ENCODE measurements at places on chromosomes 7 and 10.

DNA sequence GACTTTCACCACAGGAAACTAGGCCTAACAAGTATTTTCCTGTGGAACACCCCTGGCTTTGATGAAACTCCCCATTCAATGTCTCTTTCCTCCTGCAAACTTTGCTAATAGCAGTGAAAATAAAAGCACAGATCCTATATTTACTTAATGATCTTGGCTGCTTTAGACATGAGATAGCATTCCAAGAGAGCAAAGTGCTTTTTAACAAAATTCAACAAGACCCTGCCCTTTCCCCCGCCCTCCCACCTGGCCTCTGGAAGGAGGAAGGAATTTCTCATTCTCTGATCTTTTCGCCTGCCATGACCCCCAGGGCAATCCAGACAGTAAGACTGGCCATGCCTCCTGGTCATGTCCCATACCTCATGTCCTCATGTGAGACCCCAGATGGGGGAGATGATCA, 185.7 kb downstream of the KCNMA1 start:
- DNase-seq = no peak

DNA sequence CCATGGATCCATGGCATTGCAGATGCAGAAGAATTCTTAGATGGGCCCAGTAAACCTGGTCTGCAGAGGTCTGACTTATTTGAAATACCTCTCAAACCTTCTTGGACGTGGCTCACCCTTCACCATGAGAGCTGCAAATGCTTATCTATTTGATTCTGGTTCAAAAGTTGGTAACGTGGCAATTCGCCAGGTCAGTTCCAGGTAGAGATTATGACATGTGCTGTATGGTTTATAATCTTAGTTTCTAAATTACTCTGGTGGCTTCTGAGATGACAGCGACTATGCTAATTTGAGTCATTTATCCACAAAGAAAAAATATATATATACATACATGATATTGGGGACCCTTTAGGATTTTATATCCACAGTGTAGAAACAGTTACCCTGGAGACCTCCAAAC, 68.8 kb downstream of the NRP1 start:
- no peak for DNase-seq

GRCh38 chr10:13707156-13707881, 120.6 kb downstream of the PRPF18 start:
- no peak for DNase-seq

DNA sequence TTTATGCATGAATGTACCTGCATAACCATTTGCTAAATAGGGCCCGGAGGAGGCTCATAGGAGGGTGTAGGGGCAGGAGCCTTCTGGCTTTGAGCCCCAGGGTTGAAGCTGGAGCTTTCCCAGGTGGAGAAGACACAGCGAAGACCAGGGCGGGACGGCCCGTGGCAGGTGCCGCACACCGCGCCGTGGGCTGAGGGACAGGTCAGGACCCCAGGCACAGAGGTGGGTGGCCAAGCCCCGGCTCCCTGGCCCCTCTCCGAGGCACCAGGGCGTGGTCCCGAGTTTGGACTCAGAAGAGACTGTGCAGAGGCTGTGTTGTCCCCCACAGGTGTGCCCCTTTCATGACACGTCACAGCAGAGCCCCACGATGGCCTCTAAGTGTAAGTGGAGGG, 56.5 kb downstream of the PWWP2B start:
- no peak for DNase-seq

GRCh38 chr7:102320181-102320580, 33.5 kb downstream of the SH2B2 start:
- no peak for DNase-seq

GRCh38 chr7:135795846-135796570, 47.4 kb upstream of the FAM180A start:
- DNase-seq = no peak

DNA sequence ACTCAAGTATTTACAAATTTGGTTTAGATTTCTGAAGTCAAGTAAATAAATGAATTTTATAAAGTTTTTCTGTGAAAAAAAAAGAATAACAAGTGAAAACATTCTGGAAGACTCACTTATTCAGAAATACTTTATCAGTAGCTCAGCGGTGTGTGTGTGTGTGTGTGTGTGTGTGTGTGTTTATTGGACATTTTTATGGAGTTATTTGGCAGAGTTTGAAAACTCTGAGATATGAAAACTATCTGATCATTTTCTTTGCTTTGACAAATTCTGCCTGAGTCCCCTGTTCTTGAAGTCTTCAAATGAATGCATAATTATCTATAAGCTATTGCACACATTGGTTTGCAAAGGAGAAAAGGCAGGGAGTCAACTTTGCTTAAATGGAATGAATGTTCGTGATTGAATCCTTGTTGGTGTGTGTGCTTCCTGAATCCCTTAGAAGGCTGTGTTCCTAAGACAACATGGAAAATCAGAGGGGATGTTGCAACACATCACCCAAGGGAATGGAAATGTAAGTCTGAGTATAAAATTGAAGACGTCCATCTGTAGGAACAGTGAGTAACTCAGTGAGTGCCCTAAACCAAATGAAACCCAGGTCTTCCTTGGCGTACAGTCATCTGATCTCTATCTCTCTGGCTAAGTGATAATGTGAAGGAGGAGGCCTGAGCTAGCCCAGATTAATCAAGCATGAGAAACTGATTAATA, 160.9 kb downstream of the REEP3 start:
- DNase-seq = no peak

- DNase-seq = no peak
These were observed 16.0 kb downstream of the CDNF start for GRCh38 chr10:14821635-14822375.

DNA sequence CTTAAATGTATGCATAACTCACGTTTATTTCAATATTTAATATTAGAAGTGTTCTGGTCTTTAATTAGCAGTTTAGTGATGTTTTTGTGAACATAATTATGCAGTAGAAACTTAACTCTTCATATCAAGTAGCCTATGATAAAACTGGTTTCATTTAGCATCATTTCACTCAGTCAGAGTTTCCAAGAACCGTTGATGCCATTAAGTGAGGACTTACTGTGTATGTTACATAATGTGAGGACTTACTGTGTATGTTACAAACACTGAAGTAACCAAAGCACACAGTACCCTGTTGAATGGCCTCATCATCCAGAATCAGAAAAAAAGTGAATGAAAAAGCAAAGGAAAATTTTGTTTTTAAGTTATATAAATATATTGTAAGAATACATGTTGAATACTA, 32.9 kb upstream of the PBLD start:
- DNase-seq = no peak

- DNase-seq = no peak
These were observed 34.1 kb upstream of the KNDC1 start for GRCh38 chr10:133125901-133126300.

DNA sequence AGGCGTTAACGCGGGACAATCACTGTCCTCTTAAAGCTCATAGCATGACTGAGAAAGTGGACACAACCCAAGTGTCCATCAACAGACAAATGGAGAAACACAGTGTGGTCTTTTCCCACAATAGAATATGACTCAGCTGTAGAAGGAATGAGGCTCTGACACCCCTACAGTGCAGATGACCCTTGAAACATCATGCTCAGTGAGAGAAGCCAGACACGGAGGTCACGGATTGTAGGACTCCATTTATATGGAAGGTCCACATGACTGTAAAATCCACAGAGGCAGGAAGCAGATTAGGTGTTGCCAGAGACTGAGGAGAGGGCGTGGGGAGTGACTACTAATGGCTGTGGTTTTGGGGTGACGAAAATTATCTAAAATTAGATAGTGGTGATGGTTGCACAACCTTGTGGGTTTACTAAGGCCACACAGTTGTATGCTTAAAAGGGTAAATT, 6.1 kb upstream of the NCAPG2 start:
- no peak for DNase-seq

DNA sequence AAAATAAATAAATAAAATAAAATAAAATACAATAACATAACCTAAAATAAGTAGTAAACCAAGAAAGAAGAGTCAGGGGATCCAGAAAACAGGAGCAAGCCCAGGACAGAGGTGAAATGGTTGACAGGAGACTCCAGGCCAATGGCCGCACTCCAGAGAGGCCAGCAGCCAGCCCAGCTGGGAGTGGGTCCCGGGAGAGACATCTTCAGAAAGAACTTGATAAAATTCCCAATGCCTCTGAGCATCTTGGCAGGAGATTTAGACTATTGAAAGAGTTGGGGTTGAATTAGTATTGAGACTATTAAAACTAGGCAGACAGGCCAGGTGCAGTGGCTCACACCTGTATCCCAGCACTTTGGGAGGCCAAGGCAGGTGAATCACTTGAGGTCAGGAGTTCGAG, 62.6 kb downstream of the CLIP2 start:
- DNase-seq = no peak

DNA sequence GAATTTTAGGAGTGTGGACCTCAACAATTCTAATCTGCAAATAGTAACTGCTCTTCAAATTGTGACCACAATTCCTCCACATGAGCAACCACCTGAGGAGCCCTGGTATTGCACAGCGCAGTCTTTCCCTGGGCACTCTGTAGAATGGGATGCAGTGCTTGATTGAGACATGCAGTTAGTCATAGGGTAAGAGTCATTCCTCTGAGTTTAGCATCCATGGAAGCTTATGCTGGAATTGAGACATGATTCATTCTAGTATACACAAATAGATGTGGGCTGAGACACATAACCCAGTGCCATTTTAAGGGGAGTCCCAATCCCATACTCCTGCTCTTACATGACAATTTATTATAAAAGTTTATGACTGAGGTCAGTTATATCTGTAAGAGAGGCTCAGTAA, 582.3 kb upstream of the CNTNAP2 start:
- no peak for DNase-seq

GRCh38 chr10:4581929-4582328, 244.1 kb upstream of the AKR1E2 start:
- no peak for DNase-seq

DNA sequence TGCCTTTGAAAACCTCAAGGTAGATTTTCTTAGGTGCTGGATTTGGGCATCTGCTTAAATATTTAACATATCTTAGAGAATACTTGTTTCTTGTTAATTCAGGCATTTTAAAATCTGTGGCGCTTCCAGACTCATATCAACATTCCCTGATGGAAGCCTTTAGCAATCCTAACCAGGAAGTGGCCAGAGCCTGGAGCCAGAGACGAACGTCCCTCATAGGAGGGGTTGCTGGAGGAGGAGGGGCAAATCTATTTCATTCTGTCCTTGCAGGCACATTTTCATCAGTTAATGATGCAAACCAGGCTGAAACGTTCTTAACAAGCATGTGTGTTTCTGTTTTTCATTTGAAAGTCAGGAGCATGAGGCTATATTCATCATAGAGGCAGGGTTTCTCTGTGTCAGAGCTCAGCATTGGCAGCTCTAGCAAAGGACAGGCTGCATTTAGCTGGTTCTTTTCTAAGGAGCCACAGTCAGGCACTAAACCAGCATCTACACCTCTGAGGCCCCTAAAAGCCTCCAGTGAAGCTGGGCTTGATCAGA, 17.8 kb upstream of the IFIT2 start:
- DNase-seq = no peak

DNA sequence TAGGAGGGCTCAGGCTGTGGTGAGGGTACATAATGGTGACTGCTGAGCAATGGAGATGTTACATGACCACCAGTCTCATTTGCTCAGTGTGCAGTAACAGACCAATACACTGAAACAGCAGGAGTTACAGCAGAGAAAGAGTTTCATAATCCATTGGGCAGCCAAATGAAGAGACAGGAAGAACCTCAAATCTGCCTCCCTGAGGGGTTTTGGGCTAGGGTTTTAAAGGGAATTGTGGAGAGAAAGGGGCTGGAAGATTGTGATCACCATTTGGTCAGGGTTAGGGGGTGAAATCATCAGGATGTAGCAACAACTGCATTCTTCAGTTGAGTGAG, 838.3 kb downstream of the GRID1 start:
- DNase-seq = no peak

GRCh38 chr10:6023661-6024333, 38.4 kb downstream of the IL2RA start:
- DNase-seq = no peak

DNA sequence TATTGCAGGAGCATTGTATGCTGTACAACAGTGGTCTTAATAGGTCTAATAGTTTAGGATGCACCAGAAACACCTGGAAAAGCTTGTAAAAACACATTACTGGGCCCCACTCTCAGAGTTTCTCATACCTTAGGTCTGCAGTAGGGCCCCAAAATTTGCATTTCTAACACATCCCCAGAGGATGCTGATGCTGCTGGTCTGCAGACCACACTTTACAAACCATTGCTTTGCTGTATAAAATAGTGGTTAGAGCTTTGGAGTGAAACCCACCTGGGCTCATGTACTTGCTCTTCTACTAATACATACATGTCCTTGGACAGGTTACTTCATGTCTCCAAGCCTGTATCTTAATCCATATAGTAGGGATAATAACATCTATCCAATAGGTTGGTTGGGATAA, 279.7 kb downstream of the GRM8 start:
- DNase-seq = no peak

GRCh38 chr7:114084002-114084471, 165.2 kb upstream of the PPP1R3A start:
- DNase-seq = no peak

- no peak for DNase-seq
These were observed 1.8 kb upstream of the DUSP5 start for GRCh38 chr10:110495731-110496552.

GRCh38 chr7:103771294-103771693, 218.2 kb downstream of the RELN start:
- no peak for DNase-seq

DNA sequence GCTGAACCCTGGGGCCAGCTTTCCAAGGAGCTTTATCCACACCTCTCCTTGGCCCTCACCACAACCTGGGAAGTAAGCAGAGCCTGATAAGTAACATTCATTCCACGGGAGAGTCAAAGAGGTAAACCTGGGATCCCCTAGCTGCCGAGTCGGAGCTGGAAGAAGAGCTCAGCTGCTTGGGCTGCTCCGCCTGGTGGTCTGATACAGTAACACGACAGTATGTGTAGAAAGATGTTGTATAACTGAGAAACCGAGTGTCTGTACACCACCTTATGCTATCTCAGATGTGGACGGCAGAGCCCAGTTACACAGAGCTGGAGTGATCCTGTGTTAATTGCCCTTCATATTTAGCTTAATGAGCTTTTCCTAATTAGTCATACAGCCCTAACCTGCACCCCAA, 151.3 kb upstream of the KMT2E start:
- DNase-seq = no peak

GRCh38 chr7:32536585-32536984, 41.3 kb downstream of the AVL9 start:
- DNase-seq = peak; percentile 44

- DNase-seq = no peak
These were observed 251.2 kb upstream of the MDFIC start for GRCh38 chr7:114670676-114671075.

DNA sequence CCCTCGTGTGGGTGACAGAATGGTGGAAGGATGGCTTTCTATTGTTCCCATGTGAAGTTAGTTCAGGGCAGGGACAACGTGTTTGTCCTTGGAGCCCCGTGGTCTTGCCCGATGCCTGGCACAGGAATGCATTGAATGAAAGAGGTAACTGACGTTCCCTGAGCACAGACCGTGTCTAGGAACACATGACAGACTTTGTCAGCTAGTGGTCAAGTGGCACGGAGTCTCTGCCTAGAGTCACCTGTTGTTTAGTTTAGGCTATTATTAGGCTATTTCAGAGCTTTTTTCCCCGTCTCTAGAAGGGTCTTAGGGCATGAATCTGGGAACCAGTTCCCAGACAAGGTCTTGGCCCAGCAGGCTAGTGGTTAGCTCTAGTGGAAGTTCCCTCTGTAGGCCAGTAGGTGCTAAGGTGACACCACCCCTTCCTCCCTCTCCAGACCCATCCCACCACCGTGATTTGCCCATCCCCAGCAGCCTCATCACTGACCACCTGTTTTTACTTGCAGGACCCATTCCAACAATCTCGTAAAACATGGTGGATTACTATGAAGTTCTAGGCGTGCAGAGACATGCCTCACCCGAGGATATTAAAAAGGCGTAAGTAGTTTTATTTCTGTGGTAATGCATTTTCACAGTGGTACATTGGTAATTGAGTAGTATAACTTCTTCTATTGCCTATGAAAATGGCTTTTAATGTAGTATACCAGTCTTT, 21.4 kb downstream of the DNAJB6 start:
- DNase-seq = no peak

Measured in glomerular endothelial cell (primary cell).